CD4-positive, alpha-beta T cell treated with Interleukin-6 at 100 ng/mL for 8 hours (primary cell): ENCODE measurements at places on chromosomes 16 and 17.
A peak's percentile ranks its signal among the peaks of the same experiment; 100 is the strongest.

DNA sequence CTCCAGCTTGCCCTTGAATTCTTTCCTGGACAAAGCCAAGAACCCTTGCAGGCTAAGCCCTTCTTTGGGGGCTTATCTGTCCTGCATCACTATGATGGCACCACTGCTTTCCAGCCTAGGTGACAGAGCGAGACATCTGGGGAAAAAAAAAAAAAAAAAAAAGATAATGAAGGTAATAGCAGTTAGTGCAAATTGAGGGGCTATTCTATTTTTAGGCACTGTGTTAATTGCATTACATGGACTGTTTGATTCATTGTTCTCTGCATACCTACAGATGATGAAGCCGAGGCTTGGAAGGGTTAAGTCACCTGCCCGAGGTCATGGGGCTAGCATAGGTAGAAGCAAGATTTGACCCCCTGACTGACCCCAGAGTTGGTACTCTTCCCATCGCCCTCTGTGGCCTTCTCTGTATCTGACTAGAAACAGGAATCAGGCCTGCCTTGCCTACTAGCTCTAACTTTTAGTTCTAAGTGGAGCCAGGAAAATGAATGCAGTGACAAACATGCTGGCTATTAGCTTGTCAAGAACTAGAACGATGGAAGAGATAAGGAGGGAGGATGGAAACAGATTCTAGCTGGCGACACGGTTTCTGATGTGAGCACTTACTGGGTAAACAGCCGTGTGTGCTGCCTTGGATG lies 312.1 kb downstream of the SNX29 start:
- no peak for DNase-seq

GRCh38 chr16:9072806-9073341 lies 18.6 kb upstream of the HAPSTR1 start:
- no peak for DNase-seq

DNA sequence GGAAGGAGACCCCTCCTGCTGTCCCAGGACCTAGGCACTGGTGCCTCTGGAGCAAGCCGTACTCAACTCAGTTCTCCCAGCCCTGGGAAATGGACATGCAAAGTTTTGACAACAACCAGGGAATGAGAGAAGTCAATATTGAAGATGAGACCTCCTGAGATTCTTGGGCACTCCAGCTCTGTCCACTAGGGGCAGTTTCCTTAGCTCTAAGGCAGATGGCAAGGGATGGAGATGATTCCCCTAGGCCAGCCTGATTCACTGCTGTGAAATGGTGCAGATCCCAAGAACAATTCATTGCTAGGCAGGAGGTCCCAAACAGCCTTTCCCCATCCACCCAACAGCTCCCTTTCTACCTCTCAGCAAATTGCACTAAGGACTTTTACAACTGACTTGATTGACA lies 20.5 kb upstream of the SDR42E2 start:
- DNase-seq: no peak

- no peak for DNase-seq
Observed at GRCh38 chr16:26475596-26475995, 591.1 kb upstream of the C16orf82 start.

- DNase-seq: no peak
Observed at GRCh38 chr16:6708576-6709215, 623.9 kb upstream of the RBFOX1 start.

GRCh38 chr17:42163113-42163512 lies 8.3 kb upstream of the RAB5C start:
- DNase-seq: peak; percentile 19

- DNase-seq: no peak
Observed at GRCh38 chr16:89322321-89323119, 105.0 kb downstream of the ZNF778 start.

- DNase-seq: no peak
Observed at GRCh38 chr16:85914423-85914794, 15.4 kb downstream of the IRF8 start.

GRCh38 chr17:49894761-49895160 lies 46.9 kb upstream of the TAC4 start:
- DNase-seq: no peak

DNA sequence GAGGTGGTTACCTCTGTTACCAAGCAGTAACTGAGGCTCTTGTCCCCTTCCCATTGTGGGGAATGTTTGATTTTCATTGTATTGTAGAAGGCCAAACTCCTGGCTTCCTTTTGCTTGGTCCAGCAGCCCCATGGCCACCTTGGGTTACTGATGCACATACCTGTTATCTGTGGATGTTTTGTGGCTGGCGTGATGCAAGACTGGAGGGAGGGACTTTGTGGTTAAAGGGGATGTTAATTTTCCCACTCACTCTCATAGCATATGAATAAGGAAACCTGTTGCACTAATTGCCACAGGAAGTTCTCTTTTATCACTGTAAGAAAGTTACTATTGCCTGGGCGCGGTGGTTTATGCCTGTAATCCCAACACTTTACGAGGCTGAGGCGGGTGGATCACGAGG lies 168.6 kb upstream of the HS3ST4 start:
- DNase-seq: no peak

GRCh38 chr16:87761060-87761459 lies 4.7 kb downstream of the KLHDC4 start:
- no peak for DNase-seq

GRCh38 chr16:87790292-87791100 lies 24.7 kb upstream of the KLHDC4 start:
- DNase-seq: no peak

- DNase-seq: no peak
Observed at GRCh38 chr16:11781773-11782172, 15.3 kb downstream of the ZC3H7A start.

GRCh38 chr16:892536-893255 lies 78.1 kb downstream of the LMF1 start:
- no peak for DNase-seq

DNA sequence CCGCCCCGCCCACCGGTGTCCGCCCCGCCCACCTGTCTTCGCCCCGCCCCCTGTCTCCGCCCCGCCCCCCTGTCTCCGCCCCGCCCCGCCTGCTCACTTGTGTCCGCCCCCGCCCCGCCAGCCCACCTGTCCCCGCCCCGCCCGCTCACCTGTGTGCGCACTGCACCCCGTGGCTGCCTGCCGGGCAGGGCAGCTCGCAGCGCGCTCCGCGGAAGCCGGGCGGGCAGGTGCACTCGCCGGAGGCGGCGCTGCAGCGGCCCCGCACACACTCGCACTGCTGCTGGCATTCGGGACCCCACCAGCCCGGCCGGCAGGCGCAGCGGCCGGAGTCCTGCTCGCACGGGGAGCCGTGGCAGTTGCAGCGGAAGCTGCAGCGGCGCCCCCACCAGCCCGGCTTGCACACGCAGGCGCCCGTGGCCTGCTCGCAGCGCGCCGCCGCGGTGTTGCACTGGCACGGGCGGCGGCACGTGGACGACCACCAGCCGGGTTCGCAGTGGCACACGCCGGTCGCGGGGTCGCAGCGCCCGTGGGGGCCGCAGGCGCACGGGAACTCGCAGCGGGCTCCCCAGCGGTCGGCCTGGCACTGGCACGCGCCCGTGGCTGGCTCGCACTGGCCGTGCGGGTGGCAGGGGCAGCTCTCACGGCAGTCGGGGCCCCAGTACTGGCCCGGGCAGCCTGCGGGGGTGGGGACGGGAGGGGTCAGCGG lies 2.1 kb downstream of the SCARF1 start:
- DNase-seq: peak; percentile 56

GRCh38 chr16:72689851-72690250 lies 358.1 kb downstream of the ZFHX3 start:
- no peak for DNase-seq

DNA sequence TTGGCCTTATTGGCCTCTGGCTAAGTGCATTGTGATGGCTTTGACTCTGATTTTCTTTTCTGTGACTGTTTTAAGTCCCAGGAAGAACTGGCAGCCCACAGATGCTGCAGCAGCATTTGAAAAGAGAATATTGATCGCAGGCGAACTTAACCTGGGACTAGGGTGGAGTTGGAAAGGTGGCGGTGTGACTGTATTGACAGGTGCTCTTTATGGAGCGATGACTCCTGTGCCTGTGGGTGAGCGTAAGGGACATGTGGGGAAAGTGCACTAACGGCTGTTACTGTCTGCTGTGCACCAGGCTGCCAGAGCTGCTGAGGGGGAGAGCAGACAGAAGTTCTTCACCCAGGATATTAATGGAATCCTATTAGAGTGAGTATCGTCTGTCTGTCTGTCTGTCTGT lies 21.3 kb downstream of the UBN1 start:
- DNase-seq: no peak

DNA sequence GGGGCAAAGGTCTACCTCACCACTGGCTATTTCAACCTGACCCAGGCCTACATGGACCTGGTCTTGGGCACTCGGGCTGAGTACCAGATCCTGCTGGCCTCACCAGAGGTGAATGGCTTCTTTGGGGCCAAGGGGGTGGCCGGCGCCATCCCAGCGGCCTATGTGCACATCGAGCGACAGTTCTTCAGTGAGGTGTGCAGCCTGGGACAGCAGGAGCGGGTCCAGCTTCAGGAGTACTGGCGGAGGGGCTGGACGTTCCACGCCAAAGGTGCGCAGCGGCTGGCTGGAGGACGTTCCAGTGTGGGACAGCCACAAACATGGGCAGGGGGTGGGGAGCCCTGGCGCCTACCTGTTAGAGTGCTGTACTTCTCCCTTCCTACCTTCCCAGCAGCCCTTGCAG lies 25.4 kb downstream of the PGS1 start:
- no peak for DNase-seq

DNA sequence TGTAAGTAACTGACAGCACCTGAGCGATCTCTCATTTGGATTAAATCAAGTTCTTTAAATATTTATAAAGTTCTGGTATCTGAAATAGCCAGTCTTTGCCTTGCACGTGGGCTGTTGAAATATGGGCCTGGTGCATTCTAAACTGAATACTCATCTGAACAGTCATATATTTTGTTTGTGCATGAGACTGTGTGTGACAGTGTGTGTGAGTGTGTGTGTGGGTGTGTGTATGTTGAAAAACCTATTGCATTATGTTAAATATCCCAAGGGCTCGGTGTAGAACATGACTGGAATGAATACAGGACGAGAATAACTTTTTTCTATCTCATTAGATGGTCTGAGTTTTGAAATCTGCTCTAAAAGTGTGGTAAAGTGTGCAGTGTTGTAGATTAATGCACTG lies 82.4 kb upstream of the TOX3 start:
- no peak for DNase-seq

DNA sequence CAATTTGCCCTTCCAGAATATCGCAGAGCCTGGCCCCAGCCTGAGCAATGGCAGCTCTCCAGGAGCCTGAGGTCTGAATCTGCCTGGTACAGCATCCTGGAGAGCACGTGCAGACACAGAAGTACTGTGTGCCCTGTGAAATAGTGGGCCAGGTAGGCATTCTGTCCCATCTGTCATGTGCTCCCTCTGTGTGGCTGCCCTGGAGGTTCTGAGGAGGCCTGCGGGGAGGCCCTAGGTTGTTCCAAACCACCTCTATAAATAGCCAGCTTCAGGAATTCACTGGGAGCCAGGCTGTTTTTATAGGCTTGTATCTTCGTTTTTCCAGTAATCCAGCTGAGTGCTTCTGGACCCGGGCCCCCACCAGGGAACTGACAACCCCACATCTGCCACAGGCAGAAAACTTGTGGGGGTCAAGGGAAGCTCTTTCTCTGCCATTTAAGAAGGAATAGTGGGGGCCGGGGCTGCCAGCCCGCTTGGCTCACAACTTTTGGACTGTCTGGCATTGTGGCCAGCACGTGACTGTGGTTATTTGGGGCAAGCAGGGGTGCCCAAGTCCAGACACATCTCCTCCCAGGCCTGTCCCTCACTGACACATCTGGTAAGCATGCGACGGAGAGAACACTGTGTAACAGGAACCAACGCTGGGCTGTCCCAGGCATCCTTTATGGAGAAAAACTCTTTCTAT lies 356.3 kb upstream of the TNRC6C start:
- DNase-seq: no peak

- DNase-seq: no peak
Observed at GRCh38 chr17:34609210-34609609, 29.8 kb downstream of the TMEM132E start.

- peak; percentile 42 for DNase-seq
Observed at GRCh38 chr16:57045694-57046381, 46.5 kb upstream of the CPNE2 start.

GRCh38 chr17:57732062-57732461 lies 13.0 kb downstream of the CCDC182 start:
- DNase-seq: no peak

DNA sequence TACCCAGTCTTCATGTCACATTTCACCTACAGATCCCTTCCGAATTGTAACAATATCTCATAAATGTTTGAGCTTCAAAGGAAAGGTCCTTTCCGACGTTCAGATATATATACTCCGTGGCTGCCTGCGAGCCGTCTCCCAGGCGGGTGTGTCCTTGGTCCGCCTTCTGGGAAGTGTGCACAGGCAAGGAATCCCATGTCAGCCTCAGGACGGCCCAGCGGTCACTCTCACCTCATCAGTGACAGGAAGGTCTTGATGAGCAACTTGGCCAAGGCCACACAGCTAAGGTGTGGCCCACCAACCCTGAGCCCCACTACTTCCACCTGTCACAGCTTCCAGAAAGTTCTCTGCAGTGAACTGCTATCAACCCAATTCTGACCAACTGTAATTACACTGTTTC lies 4.3 kb downstream of the LMF1 start:
- no peak for DNase-seq

GRCh38 chr16:65476448-65476955 lies 354.6 kb upstream of the CDH11 start:
- DNase-seq: no peak

DNA sequence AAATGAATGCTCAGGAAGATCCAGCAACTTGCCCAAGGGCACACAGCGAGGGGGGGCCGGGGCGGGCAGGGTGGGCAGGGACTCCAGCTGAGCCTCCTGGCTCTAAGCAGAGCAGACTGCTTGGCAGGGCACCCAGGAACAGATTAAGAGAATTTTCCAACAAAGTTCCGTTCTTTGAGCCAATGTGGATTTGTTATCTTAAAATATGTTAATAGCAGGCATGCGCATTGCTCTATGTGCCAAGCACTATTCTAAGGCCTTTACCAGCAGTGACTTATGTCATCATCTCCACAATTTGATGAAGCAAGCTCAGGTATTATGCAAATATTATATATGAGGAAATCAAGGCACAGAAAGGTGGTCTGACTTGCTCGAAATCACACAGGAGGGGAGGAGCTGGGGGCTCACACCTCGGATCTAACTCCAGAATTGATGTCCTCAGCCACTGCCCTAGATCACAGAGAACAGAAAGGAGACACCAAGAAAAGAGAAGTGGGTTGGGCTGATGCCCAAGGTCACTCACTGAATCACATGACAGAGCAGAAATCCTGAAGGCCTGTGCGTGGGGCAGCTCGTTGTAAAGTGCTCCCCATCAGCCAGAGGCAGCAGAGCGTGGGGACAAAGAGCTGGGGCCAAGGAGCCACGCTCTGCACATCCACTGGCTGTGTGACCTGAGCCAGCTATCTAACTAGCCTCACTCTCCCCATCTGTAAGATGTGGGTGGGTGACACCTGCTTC lies 23.2 kb upstream of the MEAK7 start:
- no peak for DNase-seq

- DNase-seq: no peak
Observed at GRCh38 chr16:22736791-22737190, 77.2 kb upstream of the HS3ST2 start.

GRCh38 chr17:68378268-68379176 lies 78.8 kb downstream of the WIPI1 start:
- no peak for DNase-seq
